ENCODE measurements at places on chromosomes 5 and 9.
A peak's percentile ranks its signal among the peaks of the same experiment; 100 is the strongest.

DNA sequence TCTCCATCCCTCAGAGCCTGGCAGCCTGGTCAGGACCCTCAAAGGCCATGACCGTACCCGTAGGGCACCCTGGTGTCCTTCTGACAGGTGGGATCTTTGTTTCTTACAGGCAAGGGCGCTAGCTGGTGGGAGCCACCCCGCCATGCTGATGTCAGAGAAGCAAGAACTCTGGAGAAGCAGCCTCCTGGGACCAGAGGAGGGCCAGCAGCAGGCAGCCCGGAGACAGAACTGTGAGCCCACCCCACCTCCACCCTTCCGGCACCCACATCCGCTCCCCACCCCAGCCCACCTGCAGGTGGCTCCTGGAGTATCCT, 42.2 kb upstream of the IL17B start:
- no peak for DNase-seq

DNA sequence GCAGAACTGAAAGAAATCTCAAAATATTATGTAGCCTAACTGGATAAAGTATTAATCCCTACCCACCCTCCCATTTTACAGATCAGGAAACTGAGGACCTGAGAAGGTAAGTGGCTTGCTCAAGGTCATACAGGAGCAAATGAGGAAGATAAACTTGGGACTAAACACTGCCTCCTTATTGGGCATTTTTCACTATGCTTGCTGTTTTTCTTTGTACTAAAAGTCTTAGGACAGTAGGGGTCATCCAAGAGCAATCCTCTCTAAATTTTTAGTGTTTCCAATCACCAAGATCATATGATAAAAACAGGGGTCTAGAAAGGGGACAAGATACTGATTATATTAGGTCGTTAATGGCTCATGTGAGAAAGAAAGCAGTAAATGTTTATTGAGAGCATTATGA, 80.8 kb downstream of the RORB start:
- peak; percentile 28 for DNase-seq

- DNase-seq: no peak
Measured at GRCh38 chr5:1110307-1111240, 1.3 kb downstream of the SLC12A7 start.

- DNase-seq: no peak
Measured at GRCh38 chr5:133669472-133669871, 57.1 kb upstream of the FSTL4 start.

- DNase-seq: no peak
Measured at GRCh38 chr5:110264661-110265060, 461.8 kb downstream of the TMEM232 start.

DNA sequence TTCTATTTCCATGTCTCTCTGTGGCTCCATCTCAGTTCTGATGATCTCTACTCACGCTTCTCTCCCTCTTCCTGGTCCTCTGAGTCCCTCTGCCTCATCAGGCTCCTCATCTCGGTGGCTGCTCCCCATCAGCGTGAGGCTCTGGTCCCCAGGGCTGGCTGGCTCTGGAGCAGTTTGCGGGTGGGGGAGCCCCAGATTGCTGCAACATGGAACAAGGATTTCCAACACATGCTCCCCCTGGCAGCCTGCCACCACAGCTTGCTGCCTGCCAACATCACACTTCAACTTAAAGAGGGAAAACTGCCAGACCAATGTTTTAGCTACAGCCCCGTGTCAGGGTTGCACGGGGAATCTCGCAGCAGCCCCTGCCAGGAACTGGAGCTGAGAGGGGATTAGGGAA, 77.2 kb upstream of the NEK6 start:
- no peak for DNase-seq

DNA sequence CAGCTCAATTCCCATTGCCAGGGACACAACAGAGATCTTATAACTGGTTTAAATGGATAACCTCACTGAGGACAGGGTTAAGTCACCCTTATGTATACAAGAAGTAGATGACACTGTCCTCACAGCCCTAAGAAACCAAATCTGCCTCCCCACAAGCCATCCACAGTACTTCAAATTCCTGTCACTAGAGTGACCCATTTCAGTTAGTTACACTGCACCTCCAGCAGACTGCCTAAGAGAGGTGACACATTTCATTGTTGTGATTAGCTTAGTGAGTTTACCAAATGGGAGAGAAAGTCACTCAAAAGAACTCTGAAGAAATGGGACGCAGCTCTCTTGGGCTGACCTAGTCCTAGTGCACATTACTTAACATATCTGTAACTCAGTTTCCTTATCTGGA, 53.6 kb upstream of the HTR1A start:
- DNase-seq: peak; percentile 87

DNA sequence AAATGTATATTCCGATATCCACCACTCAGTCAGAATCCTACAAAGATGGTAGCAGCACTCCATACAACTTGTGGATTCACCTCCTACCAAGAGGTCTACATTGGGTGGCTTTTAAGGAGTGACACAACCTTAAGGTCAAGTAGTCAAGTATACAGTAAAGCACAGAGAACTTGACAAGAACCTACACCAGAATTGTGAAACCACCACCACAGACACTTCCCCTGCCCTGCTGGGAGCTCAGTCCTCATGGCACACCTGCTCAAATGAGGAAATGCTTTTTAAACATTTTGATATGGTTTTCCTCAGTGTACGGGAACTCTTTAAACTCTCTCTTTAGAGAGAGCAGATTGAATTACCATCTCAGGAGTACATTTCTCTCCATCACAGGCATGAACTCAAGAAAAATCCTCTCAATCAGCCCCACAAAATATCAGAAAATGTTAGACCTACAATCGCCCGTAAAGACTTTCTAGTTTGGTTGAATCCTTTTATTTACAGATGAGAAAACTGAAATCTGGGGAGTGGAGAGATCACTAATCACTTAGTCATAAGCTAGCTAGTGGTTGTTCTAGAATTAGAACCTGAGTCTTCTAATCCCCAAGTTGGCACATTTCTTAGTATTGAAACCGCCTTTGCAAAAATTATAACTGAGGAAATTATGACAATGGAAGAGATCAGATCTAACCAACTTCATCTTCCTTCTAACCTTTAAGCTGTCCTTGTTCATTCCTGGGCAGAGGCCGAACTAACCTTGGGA, 38.5 kb upstream of the NR4A3 start:
- DNase-seq: no peak

DNA sequence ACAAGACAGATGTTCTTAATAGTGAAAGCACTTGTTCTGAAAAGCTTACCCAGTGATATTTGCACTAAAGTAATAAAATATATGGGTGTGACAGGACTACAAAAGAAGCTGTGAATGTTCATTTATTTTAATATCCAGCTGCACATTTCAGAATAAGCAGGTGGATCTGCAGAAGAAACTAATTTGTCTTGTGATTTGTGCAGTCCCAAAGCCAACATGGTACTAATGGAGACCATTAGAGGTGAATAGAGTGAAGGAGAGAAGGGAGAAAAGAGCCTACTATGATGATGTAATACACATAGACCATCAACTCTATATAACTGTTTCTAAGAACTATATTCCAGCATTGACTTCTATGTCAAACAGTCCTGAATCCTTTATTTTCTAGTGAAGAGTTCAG, 362.8 kb downstream of the ISL1 start:
- DNase-seq: no peak

DNA sequence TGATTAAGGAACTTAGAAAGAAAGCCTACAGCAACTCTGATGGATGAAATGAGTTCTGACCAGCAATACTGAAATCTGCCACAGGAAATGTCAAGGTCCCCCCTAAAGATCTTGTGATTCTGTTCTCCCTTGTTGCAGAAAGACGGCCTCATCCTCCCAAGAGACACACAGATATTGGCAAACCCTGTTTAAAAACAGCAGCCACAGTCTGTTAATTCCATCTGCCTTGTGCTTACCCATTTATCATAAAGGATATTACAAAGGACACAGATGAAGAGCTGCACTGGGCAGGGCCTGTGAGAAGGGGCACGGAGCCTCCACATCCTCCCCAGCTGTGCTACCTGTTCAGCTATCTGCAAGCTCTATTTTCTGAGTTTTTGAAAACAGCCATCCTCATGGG, 15.2 kb downstream of the RAPGEF1 start:
- DNase-seq: no peak

GRCh38 chr5:123155446-123155960, 66.5 kb downstream of the PRDM6 start:
- no peak for DNase-seq

DNA sequence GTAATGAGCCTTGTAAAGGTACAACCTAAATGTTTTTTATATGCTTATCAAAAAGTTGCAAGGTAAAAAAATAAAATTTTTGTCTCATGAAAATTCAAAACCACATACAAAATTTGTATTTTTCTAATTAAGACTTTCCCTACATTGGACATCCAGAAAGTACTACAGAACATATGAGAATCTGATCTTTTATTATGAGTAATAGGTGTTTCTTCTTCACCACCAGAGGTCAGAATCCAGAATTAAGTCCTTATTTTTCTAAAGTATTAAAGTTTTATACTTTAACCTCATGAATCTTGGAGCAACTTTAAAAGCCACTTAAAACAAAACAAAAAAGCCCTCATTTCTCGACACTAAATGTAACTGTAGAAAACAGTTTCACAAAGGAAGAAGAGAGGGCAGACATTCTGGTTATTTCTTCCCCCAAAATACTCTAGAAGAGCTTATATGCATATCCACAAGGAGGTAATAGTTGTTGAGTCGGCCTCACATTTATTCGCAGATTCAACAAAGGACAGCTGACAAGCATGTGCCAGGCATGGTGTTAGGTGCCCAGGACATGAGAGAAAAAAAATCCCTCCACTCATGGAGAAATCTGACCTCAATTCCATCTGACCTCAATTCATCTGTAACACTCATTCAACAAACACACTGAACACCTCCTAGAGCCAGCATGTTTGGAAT, 69.3 kb downstream of the MLLT3 start:
- no peak for DNase-seq

DNA sequence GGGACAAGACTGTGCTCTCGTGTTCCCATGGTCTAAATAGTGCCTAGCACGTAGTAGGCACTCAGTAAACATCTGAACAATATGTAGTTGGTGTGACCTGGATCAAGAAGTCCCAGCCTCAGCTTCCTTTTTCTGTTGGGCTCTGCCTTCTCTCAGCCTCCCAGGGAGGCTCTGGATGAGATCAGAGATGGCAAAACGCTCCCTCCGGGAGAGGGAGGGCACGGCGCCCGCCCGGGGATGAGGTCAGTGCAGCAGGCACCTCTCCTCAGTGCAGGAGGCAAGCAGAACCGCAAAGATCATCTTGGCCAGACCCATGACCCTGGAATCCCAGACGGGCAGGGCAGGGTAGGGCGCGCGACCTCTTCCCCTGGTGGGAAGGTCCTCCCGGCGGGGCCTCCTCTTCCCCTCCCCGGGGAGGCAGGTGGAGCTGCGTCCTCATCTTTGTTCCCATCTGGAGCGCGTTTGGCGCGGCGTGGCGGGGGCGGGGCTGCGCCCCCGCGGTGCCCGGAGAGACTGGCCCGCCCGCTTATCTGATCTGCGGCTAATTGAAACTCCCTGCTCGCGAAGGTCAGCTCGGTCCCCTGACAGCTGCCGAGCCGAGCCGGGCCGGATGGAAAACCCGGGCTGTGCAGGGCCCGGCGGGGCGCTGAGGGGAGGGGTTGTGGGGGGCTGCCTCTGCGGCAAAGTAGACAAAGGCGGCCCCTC, 60.9 kb downstream of the CXXC5 start:
- peak; percentile 97 for DNase-seq

DNA sequence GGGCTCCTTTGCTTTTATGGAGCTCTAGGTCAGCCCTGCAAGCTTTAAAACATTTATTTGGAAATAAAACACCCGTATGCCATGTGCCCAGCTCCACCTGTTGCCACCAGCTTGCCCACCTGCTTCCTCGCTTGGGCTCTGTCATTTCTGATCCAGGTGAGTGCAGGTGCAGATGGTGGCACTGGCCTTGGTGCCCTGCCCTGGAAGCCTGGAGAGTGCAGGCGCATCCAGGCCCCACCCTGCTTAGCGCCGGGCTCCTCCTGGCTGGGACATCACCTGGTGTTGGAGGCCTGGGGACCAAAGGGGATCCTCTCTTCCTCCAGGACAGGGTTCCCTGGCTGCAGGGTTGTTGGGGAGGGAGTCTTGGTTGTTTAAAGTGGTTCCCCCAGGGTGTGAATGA, 35.8 kb downstream of the WNK2 start:
- DNase-seq: no peak

DNA sequence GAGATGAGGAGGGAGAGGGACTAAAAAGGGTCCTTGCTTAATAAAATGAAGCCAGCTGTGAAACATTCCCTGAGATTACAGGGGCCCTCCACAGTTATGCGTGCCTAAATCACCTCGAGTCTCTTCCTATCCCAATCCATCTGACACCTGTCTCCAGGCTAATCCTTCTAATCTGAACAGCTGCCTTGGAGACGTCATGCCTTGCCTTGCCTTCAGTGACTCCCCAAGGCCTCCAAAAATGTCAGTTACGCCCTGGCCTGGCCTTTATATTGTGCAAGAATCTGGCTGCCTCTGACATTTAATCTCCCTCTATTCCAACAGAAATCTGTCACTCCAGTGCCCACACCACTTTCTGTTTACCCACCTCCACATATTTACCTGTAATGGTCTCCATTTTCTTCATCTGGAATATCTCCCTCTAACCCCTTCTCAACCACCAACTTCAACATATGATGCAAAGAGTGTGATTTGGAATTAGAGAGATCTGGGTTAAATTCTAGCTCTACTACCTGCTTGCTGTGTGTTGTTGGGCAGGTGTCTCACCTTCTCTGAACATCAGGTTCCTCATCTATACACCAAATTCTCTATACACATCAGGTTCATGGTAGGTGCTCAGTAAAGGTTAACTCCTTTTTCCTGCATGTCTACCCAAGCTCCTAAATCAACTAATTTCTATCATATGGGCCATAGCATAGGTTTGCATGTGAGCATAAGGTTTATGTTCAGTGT, 57.9 kb downstream of the PTCD2 start:
- no peak for DNase-seq

DNA sequence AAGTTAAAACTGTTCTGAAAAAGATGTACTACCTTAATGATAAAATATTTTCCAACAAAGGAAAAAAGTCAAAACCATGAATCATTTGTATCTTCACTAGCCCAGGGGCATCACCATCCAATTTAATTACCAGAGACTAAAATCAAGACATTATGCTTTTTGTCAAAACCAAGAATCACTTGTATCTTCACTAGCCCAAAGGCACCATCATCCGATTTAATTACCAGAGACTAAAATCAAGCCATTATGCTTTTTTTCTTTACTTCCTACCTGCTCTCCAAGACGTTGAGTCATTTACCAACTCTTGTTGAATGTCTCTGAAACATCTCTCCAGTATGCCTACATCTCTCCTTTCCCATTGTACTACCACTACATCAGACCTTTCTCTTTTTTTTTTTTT, 37.9 kb downstream of the FBXO38 start:
- DNase-seq: no peak

DNA sequence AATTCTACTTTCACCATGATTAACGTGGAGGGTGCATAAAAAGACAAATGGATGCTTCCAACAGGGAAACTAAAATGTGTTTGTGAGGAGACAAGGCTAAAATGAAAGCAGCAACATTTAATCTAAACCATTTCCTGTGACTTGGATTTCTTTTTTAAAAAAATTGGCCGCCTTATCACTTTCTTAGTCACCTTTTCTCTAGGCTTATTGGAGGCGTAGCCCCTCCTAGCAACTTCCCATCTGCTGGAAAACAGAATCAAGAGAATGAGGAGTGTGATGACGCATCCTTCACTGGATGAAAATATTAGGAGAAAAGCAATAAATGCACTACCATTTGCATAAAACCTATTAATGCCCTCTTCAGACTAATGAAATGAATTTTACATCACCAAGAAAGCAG, 791 bp upstream of the GPR150 start:
- no peak for DNase-seq

All from mesendoderm (in vitro differentiated cells).